Left renal pelvis (tissue), 4 donors: ENCODE measurements at places on chromosomes 6 and 20.

DNA sequence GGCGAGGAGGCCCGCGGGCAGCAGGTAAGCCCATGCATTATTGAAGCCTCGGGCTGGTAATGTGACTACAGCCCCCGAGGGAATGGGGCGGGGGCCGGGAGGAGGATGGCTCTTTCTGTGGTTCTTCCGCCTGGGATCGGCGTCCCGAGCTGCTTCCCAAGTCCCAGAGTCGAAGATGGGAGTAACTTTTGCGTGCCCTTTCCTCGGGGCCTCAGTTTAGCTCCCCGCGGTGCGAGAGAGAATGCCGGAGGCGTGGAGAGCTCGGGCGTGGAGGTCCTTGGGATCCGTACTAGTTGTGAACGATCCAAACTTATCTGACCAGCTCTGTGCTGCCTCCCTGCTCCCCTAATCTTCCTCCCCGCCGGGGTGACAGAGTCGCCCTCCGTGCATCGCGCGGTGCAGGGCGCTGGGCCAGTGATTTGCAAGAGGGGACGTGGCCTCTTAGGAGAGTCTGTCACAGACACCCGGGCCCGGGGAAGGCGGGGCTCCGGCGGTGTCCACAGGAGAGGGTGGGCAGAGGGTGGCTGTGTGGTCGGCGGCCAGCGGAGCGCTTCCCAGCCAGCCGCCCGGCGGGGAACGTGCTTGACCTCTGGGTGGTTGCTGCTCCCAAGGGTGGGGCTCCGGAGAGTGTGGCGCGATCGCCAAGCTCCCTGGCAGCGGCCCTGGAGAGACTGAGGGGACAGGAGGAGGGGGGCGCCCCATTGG, 815 bp downstream of the UTRN start:
- peak; percentile 47 for DNase-seq

- no peak for DNase-seq
Observed at GRCh38 chr6:84657486-84657885, 106.9 kb downstream of the TBX18 start.

DNA sequence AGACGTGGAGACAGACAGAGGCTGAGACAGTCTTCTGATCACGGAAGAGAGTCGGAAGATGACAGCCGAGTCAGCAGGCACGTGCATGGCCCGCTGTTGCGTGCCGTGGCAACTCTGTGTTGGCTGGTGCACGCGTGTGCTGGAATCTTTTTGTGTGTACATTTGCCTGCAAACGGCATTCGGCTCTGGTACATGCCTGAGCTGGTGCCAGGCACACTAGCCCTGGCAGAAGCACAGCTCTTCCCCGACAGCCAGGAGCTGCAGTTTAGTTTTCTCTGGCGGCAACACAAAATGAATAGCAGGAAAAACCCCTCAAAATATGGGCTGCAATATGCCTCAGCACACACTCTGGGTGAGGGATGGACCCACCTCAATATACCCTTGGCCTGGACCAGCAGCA, 769 bp upstream of the PDYN start:
- no peak for DNase-seq

GRCh38 chr20:62734881-62735280, 26.2 kb downstream of the NTSR1 start:
- no peak for DNase-seq

- DNase-seq, result no peak
Observed at GRCh38 chr20:20594171-20594530, 118.3 kb downstream of the RALGAPA2 start.

DNA sequence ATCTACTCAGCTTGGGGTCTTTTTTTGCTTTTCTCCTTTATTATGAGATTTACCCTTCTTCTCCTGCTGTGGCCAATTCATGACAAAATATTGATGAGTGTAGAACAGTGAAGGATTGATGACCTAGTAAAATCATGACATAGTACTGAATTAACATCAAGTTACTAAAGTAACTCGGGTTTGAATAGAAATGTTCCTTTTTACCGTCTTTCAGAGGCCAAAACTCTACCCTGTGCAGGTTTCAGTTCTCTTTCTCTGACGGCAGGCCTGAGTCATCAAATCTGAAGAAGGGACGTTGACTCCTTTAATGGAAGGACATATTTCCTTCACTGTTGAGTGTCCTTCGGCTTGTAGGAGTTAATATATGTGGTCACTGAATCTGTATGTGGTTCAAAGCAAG, 80.7 kb downstream of the RREB1 start:
- no peak for DNase-seq

- DNase-seq, result no peak
Observed at GRCh38 chr6:64439274-64439673, 803.7 kb downstream of the PHF3 start.

DNA sequence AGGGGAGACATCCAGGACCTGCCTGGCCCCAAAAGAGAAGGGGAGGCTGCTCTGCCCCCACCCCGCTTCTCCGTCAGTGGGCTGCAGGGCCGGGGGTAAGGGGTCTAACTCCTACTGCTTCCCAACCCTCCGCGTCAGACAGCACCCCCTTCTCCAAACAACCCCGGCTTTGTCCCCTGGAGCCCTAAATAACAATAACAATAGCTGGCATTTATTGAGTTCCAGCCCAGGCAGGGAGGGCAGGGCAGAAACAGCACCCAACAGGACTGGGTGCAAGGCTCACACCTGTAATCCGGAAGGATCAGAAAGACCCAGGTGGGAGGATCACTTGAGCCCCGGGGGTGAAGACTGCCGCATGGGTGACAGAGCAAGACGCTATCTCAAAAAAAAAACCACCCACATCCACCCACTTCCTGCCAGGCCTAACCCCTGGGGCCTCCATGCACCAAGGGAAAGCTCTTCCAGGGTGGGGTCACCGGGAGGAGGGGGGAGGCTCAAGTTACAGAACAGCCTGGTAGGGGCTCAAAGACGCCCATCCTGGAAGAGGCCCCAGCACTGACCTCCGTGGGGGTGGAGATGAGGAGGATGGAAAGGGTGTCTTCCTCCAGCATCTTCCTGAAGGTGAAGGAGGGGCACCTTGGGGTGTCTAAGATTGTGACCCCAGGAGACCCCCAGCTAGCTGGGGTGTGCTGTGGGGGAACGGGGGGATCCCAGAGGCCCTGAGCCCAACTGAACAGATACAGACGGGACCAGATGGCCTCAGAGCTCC, 1.3 kb upstream of the FNDC11 start:
- no peak for DNase-seq

DNA sequence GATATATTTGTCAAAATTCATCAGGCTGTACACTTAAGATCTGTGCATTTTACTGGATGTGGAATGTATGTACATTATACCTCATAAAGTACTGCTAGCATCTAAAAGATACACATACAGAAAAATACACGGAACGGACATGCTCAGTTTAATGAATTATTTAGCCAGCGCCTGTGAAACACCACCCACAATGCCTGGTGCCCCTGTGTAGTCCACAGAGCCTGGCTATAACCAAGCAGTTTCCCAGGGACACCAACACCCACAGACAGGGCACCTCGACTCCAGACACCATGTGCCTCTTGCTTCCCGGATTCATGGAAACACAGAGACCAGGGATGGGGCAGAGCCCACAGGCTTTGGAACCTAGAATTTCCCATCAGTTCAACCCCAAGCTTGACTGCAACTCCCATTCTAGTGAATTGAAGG, 17.4 kb upstream of the ARMC12 start:
- DNase-seq, result no peak

GRCh38 chr20:2761885-2762284, 38.5 kb downstream of the CPXM1 start:
- DNase-seq, result no peak

GRCh38 chr6:25138934-25139415, 140.2 kb upstream of the CARMIL1 start:
- DNase-seq, result no peak

DNA sequence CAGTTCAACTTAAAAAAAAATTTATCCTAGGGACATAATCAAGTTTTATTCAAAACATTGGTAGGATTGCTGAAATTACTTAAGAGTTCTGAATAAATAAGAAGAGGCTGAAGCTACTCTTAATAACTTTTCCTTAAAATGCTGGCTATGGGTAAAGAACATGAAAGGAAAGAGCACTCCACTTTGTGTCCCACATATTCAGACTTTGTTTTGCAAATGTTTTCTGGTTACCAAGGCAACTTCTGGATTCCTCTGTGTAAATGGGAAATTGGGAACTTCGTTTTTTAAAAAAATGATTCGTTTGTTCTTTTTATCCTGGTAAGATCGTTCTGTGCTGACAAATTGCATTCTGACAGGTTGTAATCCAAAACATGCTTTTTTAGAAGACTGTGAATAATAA, 115.0 kb downstream of the KIF6 start:
- peak; percentile 29 for DNase-seq

GRCh38 chr6:148244217-148244935, 98.3 kb upstream of the SASH1 start:
- no peak for DNase-seq

DNA sequence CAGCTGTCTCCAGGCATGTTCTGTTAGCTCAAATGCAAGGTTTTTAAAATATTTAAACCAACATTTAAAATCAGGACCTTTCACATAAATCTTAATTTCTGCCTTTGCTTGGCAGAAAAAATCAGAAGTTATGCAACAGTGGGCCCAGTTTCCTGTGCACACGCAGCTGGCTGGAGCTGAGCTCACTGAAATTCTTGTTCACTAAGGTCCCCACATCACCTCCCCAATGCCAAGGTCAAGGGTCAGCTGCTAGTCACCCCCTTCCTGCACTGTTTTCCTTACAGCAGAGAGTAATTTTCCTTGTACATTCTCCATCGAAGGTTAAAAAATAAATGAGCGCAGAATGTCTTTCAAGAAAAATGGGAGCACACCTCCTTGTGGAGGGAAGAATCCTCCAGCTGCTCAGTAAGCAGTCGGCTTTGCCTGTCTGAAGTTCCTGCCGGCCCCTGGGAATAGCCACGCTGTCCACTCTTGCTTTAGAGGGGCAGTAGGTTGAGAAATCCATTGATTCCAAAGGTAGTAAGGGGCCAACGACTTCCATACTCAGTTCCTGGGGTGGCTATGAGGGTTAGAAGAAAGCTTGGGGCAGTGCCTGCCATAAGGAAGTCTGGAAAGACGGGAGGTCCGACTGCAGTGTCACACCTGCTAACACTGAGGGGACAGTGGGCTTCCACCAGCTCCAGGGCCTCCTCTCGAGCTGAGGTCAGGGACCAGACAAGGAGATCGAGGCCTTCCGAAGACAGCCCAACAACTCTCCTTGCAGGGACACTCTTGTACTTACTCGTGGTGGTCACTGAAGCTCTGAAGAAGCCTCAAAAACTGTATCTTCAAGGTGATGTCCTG, 56.8 kb downstream of the MYH7B start:
- DNase-seq, result no peak

GRCh38 chr6:131216246-131216645, 81.0 kb downstream of the AKAP7 start:
- DNase-seq, result no peak

GRCh38 chr6:132190815-132191175, 210.5 kb downstream of the MOXD1 start:
- DNase-seq, result no peak

- DNase-seq, result peak; percentile 53
Observed at GRCh38 chr20:52312132-52312729, 120.7 kb upstream of the ZFP64 start.

GRCh38 chr6:31010393-31011060, at the start of gene MUC22:
Gene MUC22 (plus strand): TSS chr6:31010474. CDS start chr6:31010707, 233 bp downstream.
- DNase-seq, result no peak

DNA sequence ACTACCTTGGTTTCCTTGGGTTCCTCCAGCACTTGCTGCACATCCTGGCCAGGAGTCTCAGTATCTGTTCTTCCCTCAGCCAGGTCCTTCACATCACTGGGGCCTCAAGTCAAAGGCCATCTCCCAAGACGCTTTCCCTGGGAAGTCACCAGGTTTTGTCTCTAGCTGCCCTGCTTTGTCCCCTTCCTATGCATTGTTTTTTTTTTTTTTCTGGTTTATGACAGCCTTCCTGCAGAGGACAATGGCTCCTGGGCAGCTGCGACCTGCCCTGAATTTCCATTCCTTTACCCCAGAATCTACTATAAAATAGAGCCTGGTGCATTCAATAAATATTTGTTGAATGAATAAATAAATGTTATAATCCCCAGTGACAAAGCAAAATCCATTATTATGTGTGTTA, 687.3 kb downstream of the QKI start:
- no peak for DNase-seq

GRCh38 chr6:332671-333070, 40.4 kb downstream of the DUSP22 start:
- DNase-seq, result no peak

GRCh38 chr20:22986601-22987000, 48.5 kb upstream of the SSTR4 start:
- DNase-seq, result no peak

DNA sequence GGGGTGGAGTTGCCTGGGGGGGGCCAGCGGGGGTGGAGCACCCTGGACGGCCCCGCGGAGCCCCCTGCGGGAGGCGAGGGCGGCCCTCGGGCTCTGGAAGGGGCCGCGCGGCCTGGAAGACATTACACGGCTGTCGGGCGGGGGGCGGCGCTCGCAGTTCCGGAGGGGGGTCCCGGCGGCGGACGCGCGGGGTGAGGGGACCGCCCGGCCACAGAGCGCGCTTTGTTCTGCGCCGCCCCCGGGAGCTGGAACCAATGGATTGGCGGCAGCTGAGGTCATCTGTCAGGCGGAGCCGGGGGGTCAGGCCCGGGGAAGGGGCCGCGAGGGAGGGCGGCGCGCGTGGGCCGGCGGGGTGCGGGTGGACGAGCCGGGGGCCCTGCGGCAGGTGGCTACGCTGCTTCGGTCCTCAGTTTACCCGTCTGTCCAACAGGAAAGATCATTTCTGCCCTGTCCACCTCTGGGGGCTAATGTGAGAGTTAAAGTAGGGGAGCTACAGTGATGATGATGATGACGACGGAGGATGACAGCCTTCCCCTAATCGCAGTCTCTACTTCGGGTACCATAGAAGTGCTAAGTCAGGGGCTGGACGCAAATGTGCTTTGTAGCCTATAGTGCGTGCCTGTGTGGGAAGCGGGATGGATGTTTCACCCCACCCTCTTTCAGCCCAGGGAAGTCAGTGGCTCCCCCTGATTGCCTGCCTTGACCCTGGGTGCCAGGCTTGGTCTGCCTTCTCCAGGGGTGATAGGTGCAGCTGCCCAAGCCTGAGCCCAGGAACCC, 10.4 kb downstream of the SRXN1 start:
- DNase-seq, result no peak

DNA sequence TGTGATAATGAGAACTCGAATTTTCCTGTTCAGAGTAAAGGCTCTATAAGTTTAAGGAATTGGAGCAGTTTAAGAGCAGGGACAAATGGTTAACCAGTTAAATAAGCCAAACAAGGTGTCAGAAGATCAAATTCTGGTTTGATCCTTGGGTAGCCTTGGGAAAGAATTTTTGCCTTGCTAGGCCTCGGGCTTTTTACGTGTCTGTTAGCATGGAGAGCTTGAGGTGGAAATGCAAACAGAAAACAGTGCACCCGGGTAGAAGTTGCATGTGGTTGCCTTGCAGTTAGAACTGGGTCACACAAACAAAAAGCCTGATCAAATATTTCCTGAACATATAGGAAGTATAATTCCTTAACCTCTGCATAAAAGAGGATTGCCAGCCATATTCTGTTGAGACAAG, 58.3 kb downstream of the RIN2 start:
- DNase-seq, result no peak

- DNase-seq, result no peak
Observed at GRCh38 chr6:13233106-13233505, 95.2 kb downstream of the TBC1D7 start.
